8988T (cell line): ENCODE measurements at places on chromosomes 5 and 9.

DNA sequence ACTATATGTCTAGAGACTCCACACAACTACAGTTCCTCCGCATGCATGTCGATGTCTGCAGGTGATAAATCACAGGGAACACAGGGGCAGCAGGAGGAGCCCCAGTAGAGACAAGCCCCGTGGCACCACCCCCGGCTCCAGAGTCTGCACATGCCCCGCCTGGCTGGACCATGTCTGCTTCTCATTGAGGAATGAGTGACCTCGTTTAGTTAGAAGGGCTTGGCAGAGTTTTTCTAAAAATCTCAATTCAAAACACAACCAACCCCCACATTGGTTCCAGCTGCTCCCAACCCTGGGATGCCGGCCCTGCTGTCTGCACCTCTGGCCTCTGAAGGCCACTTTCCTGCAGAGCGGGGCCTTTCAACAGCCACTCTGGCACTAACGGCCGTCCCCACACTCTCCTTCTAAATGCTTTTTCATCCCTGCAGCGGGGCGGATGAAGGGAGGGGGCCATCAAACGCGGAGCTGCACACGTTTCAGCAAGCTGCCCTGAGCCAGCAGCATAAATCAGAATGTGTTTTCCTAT, 106.3 kb downstream of the ROR2 start:
- no peak for DNase-seq

DNA sequence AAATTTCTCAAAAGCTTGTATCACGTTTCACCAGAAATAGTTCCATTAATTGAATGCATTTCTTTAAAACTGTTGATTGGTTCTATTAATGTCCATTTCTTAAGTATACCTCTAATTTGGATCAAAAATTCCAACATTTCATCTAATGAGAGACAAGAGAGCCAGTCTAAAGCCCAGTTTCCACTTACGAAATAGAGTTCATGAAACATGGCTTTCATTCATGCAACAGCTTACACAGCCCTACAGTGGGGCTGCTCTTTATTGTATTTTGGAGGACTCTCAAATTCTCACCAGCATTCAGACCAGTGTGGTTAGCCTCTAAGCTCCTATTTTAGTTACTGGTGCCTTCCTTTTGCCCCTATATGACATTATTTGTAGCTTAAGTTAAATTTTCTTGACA, 566.9 kb upstream of the RGMB start:
- DNase-seq: no peak

- DNase-seq: no peak
Measured at GRCh38 chr5:67455970-67456369, 259.4 kb upstream of the CD180 start.

DNA sequence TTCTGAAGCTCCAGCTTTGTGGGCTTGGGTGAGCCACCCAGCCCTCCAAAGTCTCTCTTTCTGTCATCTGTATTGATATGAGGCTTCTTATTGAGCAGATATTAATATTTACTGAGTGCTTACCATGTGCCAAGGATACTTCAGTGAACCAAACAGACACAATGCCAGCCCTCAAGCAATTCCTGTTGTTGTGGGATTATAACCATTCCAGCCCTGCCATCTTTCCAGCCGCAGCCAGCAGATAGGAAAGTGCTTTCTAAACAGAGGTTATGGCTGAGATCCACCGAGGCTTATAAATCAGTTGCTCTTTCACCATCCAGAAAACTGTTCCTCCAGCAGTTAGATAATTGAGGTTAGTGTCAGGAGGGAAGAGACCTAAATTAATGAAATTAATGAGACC, 137.7 kb upstream of the ALDH1B1 start:
- DNase-seq: no peak

DNA sequence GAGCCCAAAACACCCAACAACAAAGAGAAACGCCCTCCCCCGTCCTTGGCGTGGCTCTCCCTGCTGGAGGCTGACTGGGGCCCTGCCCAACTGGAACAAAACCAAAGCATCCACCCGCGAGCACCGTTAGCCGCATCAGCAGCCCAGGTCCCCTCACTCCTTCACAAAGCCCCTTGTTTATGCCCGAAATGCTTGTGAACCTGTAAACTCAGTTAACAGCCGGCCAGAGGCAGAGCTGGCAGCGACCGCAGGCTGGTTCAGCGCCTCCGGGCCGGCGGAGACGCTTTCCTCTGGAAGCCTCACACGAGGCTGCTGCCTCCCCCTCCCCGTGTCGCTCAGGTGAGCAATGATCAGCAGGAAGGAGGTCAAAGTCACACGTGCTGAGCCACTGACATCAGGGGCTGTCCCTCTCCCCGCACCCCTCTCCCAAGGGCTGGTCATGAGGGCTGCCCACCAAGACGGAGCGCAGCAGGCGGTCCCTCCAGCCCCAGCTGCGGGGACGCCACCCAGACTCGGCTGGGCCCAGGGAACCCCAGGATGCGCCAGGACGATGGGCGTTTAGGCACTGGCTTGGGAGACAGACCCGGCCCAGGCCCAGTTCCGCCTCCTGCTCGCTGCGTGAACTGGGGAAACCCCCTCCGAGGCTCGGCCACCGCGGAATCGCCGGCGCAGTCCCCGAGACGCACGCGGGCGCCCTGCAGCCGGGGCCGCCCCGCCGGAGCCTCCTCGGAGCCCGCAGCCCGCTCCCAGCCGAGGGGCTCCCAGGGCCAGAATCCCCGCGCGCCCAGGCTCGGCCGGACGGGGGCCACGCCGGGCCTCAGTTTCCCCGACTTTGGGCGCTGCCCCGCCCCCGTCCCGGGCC, 563 bp downstream of the SNAPC4 start:
- DNase-seq: no peak

- DNase-seq: no peak
Measured at GRCh38 chr9:123834889-123835562, 94.9 kb downstream of the DENND1A start.

GRCh38 chr5:149405550-149406202, 26.6 kb upstream of the IL17B start:
- no peak for DNase-seq

DNA sequence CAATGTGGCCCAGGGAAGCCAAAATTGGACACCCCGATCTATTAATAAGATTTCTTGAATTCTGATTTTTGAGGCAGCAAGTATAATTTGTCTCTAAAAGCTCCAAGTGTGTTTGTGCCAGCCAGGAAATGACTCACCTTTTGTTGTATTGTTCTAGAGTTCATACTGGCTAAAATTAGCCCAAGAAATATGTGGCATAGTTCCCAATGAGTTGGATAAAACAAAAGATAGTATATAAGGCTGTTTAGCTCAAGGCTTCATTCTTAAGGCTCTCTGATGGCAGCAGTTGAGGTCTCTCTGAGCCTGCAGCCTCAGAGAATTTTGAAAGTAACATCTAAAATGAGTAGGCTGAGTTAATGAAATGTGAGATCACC, 21.6 kb downstream of the HMGXB3 start:
- no peak for DNase-seq

- no peak for DNase-seq
Measured at GRCh38 chr5:103298607-103299188, 40.1 kb downstream of the MACIR start.

DNA sequence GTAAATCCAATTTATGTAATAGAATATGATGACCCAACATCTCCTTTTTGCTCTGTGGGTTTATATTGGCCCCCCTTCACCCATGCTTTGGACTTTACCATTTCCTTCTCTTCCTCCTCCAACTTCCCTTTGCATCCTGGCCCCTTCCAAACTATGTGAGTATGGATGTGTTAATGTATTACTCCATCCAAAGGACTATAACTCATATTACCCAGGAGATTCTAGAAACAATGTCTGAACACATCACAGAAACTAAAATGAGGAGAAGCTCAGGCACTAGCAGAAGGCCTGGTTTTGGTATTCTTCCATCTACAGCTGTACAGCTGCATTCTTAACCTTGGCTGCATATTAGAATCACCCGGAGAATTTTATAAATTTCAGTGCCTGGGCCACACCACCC, 110.7 kb downstream of the PDE4D start:
- DNase-seq: no peak

- no peak for DNase-seq
Measured at GRCh38 chr9:87140605-87141109, 193.4 kb upstream of the GAS1 start.

DNA sequence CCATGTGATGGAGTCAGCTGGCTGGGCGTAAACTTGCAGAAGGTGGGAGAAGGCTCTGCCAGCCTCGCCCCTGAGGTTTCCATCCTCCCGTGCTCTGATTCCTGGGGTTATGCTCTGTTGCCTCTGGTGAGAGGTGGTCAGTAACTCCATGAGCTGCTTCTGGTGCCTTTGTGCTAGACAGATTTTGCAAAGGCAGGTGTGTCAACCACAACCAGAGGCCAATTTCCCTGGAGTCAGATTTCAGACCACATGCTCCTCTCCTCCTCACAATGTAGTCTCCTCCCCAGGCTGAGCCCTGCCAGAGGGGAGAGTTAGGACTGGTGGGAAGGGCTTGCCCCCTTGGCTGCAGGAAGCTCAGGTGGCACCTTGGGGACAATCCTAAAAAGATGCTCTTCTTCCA, 38.8 kb upstream of the TENT4A start:
- no peak for DNase-seq

DNA sequence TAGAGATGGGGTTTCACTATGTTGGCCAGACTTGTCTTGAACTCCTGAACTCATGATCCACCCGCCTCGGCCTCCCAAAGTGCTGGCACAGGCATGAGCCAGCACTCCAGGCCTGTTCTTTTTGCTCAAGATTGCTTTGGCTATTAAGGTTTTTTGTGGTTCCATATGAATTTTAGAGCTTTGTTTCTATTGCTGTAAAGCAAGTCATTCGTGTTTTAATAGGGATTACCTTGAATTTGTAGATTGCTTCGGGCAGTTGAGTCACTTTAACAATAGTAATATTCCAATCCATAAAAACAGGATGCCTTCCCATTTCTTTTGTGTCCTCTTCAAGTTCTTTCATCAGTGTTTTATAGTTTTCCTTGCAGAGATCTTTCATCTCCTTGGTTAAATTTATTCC, 22.1 kb downstream of the C6 start:
- no peak for DNase-seq

DNA sequence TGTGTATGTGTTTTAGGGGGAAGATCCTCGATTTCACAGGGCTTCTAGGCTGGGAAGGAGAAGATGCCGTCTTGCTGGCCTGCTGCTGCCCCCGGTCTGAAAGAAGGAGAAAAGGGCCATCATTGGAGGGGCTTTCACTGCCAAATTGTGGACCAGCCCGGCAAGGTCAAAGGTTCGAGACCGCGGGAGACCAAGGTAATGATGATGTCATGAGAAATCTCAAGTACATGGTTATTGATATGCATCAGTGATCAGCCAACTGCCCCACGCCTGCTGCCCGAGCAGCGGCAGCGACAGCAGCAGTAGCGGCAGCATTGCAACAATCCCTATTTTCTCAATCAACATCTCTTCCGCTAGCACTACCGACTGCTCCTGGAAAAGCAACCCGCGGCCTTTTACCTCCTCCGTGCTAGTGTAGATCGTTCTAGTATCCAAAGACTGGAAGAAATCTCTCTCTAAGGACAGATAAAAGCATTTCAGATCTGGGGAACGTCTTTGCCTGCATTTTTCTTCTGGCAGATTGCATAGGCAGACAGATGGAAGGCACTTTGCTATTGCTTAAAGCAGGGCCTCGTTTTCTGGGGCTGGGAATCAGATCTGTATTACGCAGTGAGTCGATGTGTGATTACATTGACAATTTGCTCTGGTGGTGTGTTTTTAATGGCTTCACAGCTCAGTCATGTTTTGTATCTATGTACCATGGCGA, 215.3 kb downstream of the MEF2C start:
- DNase-seq: no peak

GRCh38 chr5:98656125-98656795, 117.2 kb upstream of the RGMB start:
- DNase-seq: no peak

DNA sequence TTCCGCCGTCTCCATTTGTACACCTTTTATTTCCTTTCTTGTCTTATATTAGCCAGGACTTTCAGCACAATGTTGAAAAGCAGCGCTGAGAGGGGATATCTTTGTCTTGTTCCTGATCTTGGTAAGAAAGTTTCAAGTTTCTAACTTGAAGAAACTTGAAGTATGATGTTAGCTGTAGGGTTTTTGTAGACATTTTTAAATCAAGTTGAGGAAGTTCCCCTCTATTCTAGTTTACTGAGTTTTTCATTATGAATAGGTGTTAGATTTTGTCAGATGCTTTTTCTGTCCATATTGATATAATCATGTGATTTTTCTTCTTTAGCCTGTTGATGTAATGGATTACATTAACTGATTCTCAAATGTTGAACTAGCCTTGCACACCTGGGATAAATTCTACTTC, 425.7 kb downstream of the PIK3R1 start:
- no peak for DNase-seq

GRCh38 chr5:3852161-3852916, 256.7 kb downstream of the IRX1 start:
- DNase-seq: no peak
